NCI-H187 (cell line): ENCODE measurements at places on chromosomes 13 and 19.

GRCh38 chr19:35908973-35909683, 1.0 kb upstream of the TYROBP start:
- DNase-seq: no peak

DNA sequence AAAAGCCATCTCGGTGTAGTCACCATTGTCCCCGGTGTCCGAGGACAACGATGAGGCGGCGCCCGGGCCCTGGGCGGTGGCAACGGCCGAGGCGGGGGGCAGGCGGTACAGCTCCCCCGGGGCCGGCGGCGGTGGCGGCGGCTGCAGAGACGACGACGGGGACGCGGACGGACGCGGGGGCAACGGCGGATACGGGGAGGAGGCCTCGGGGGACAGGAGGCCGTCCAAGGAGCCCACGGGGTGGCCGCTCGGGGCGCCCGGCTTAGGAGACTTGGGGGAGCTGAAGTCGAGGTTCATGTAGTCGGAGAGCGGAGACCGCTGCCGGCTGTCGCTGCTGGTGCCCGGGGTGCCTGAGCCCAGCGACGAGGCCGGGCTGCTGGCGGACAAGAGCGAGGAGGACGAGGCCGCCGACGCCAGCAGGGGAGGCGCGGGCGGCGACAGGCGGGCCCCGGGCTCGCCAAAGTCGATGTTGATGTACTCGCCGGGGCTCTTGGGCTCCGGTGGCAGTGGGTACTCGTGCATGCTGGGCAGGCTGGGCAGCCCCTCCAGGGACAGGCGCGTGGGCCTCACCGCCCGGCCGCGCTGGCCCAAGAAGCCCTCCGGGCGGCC, 3.5 kb downstream of the IRS2 start:
- DNase-seq: no peak

DNA sequence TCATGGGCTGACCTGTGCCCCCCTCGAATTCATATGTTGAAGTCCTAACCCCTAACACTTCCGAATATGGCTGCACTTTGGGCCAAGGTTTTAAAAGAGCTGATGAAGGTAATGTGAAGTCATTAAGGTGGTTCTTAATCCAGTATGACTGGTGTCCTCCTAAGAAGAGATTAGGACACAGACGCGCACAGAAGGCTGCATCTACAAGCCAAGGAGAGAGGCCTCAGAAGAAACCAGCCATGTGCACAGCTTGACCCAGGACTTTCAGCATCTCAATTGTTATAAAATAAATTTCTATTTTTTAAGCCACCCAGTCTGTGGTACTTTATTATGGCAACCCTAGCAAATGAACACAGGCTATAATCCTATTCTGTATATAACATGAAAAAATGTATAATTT, 99.9 kb downstream of the DOCK9 start:
- DNase-seq: no peak

DNA sequence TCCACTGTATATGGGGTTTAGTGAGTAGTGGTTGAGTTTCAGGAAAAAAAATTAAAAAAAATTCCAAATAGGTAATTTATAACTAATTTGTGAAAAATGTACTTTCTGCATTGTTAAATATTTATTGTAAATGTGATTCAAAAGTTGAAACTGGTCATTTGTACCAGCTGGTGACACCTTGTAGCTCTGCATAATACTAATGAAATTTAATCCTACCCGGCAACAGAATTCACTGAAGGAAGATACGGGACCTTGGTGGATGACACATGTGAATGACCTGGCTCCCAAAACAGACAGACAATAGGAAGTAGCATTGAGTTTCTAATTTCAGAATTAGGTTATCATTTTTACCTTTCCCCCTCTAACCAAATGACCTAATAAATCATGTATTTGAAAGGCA, 73.8 kb downstream of the SLITRK6 start:
- DNase-seq: no peak

GRCh38 chr13:46896341-46897137, at the start of gene HTR2A:
Gene HTR2A, minus strand, starts transcription at chr13:46897053. Its CDS starts 1,147 bp downstream, at chr13:46895906.
- DNase-seq: no peak
